ENCODE measurements at places on chromosomes 4 and X.

- no peak for DNase-seq
Observed at GRCh38 chr4:76380561-76380960, 40.4 kb downstream of the CCDC158 start.

DNA sequence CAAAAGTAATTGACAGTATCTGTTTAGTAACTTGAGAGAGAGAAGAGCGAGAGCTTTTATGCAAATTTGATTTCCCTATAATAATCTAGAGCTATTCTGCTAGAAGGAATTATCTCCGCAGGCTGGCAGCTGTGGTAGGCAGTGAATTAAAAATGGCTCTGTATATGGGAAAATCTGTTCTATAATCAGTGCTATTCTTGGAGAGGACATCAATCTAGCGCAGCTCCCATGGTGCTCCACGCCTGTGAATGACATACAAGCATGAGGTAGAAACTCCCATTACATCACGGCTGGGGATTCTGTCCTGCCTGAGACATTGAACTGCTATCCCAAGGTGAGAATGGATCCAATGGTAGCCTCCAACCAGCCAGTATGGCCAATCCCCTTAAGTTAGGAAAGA, 179.0 kb downstream of the DHX15 start:
- DNase-seq: no peak

DNA sequence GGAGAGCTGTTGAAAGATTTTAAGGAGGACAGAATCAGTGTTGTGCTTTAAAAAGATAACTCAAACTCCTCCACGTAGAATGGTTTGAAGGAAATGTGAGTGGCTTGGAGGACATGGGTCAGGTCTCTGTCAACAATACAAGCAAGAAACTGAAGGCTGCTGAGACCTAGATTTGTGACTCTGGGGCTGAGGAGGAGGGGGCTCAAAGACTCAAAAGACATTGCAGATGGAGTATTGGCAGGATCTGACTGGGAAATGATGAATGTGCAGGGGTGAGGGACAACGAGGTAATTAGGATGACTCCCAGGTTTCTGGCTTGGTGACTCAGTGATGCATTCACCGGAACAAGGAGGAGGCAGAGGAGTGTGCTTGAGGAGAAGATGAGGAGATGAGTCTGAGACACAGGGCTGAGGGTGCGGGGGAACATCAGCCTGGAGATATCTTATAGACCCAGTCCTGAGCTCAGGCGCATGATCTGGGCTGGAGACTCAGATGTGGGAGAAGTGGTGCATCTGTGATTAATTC, 3.3 kb upstream of the RPS4X start:
- no peak for DNase-seq

DNA sequence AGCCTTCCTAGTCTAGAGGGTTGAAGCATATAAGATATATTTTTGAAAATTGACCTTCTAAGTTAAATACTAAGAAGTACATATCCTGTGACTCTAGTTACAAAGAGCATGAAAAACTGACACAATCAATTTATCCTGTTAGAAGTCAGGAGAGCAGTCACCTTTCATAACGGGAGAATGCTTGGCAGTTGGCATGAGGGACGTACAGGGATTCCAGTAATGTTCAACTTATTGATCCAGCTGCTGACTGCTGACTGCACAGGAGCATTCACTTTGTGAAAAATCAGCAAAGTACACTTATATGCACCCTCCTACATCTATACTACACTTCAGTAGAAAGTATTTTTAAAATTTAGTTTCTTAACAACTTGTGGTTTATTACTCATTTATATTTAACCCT, 4.2 kb downstream of the ADAMTS3 start:
- DNase-seq: no peak

- DNase-seq: no peak
Observed at GRCh38 chr4:103756741-103757140, 37.0 kb upstream of the TACR3 start.

DNA sequence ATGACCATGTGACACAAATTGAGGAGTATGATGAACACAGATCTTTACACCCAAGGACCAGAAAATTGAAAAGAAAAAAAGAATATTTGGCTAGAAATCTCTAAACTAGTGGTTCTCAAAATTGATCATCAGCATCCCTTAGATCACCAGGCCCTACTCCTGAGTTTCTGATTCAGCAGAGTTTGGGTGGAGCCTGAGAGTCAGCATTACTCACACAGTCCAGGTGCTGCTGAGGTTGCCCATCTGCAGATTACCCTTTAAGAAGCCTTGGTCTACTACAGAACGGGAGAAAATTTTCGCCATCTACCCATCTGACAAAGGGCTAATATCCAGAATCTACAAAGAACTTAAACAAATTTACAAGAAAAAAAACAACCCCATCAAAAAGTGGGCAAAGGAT, 182.8 kb downstream of the MOSPD2 start:
- DNase-seq: no peak

- no peak for DNase-seq
Observed at GRCh38 chr4:21697583-21697982, 251.0 kb downstream of the KCNIP4 start.

GRCh38 chr4:100268789-100269188, 78.5 kb upstream of the DDIT4L start:
- no peak for DNase-seq

GRCh38 chrX:153492543-153492942, 2.2 kb upstream of the BGN start:
- no peak for DNase-seq

- DNase-seq: no peak
Observed at GRCh38 chrX:15293451-15293850, 22.0 kb downstream of the ASB11 start.

DNA sequence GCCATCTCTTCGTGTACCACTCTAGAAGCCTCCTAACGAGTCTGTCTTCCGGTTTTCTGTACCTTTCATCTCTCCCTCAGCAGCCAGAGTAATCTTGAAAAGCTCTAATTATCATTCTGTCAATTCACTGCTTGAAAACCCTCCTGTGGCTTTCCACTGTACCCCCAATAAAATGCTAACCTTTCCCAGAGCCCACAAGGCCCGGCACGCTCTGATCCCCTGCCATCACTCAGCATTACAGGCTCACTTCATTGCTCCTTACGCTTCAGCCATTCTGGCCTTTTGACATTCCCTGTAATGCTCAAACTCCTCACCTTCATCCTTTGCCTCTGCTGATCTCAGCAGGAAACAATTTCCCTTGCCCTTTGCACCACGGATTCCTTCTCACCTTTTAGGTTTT, 112.9 kb downstream of the ARHGAP10 start:
- DNase-seq: no peak

DNA sequence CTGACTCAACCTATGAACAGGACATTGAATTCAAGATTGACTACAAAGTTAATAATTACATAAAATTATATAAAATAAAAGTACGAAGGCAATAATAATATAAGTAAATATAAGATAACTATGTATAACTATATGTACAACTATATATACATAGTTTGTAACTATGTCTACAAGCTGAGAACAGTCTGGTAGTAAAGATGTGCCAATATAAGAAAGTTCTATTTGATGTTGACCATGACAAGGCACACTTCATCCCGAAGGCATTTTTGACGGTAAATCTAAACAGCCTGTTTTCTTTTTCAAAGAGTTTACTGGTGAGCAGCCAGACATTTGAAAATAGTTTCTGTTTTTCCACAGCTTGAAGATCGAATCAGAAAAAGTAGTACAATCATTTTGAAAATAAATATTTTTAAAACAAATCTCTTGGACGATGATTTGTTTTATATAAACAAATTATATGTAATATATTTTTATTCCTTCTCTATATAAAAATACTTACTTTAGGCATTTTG, 112.9 kb downstream of the CEP44 start:
- no peak for DNase-seq

DNA sequence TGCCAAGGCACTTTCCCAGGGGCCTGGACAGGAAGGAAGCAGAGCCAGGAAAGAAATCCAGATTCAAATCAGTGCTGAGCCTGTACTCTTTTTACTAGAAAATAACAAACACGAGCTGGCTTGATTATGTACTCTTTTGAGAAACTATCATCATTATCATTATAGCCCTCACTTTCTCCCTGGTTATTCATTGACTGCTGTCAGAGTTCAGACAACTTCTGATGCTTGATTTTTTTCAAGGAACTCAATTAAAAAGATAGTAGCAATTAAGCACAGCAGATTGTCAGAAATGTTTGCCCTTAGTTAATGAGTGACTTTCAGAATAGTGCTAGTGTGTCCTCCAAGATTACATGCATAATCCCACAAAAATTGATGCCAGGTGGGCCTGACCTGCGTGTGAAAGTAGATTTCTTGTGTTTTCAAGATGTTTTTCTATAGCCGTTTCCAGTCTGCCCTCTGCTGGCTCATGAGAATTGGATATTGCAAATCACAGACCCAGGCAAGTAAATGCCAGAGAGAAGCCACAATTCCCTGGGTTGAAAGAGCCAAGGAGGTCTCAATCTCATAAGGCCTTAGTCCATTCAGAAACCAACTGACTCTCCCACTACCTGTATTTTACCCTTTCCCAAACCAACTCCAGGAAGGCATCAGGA, 14.3 kb upstream of the PNPLA4 start:
- DNase-seq: no peak

DNA sequence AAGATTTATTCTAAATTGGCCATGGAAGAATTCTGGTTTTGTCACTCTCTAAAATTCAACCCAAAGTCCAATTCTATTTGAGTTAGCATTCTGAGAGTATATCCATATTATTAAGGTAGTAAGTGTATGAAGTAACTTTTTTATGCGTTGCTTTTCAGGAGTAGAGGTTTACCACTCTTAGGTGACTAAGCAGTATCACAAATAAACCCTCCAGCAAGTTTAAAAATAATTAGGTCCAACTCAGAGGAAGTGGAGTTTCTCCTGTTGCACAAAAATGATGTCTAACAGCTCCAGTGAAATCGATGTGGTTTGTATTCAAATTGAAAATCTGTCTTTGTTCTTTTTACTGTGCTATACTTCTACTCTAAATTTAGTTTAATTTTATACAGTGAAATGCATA, 6.6 kb downstream of the SCML1 start:
- DNase-seq: no peak

DNA sequence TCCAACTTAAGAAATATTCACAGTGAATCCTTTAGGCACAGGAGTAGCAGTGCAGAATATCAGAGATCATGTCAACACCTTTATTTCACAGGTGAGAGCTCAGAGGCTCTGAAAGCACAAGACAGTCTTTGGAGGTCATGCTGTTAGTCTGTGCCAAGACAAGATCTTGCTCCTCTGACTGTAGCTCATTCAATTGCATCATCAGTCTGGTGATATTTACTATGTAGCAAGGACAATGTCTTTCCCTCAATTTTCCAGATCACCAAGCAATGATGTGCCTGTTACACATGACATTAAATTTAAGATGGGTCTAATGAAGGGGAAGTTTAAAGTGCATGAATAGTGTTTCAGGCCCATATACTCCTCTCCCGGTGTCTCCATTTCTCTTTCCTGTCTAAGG, 277.5 kb downstream of the IL15 start:
- no peak for DNase-seq

GRCh38 chr4:175460414-175460813, 351.6 kb downstream of the GPM6A start:
- no peak for DNase-seq

GRCh38 chr4:124433044-124433443, 279.5 kb downstream of the ANKRD50 start:
- no peak for DNase-seq

DNA sequence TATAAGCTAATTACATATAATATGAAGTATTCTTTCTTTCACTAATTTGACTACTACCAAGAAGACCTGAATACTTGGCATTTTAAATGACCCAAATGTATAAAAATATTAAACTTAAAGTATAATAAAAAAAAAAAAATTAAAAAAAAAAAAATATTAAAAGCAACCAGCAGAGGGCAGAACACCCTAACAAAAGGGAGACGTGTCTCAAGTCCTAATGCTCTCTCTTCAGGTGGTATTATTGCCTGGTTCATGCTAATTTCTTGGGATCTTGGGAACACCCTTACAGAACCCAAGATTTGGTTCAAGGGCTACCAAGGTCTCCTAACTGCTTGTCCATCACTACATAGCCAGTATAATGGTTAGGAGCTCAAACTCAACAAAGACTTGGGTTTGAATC, 754.8 kb downstream of the RAB28 start:
- no peak for DNase-seq

DNA sequence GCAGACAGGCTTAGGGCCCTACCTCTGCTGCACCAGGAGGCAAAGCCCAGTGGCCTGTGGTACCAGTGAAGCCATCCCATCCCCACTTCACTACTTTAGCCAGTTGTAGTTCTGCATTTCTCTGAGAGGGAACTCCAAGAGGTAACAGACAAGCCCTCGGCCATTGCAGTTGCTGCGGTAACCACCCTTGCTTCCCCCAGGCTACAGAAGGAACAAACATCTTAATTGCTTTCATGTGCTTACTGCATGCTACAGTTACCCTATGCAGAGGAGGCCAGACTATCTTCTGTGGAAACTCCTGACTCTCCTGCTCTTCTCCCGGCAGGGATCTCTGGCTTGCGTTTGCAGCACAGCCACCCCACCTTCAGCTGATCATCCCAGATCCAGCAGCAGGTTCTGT, 67.8 kb downstream of the SPIN4 start:
- no peak for DNase-seq

DNA sequence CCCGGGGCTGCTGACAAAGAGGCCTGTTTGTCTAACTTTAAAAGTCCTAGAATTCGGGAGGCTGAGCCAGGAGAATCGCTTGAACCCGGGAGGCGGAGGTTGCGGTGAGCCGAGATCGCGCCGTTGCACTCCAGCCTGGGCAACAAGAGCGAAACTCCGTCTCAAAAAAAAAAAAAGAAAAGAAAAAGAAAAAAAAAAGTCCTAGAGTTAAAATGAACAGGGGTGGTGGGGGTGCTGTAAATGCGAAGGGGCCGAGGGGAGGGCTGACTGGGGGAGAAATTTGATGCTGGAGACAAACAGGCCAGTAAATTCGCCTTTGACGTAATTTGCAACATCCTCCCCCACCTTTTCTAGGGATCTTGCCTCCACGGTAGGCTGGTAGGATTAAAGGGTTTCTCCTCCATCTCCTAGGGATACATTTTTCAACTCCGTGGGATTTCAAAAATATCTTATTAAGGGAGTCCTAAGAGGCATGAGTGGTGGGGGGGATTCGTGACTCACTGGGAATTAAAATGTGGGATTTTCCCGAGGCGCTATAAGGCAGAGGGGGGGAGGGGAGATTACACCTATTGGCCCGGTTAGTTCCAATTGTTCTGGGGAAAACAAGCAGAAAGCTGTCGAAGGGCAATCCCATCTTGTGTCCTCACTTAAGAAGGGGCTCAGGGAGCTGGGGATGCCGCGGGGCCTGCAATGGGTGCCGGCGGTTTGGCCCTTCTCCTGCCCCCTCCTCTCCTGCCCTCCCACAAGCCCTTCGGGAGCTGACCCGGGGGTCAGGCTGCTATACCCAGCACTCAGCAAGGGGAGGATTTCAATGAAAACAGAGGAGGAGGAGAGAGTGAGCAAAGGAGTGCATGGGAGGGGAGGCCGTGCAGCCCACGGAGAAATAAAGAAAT, 3.0 kb upstream of the BCOR start:
- DNase-seq: no peak

Data from activated T-helper 1 cell treated with anti-CD3 and anti-CD28 coated beads, Interleukin-2, amount 50 U/mL, for 16 hours (primary cell).